ENCODE measurements at places on chromosomes 6 and 20. TPM values are rescaled to one million over a fixed set of nuclear protein-coding genes. Genes with fewer than 3 reads are reported as not detected.

PTK6 gene
- total RNA-seq = 0.66 TPM

CDSN gene
- not detected for total RNA-seq

FERMT1 gene
- total RNA-seq = 0.22 TPM

COL10A1 gene
- not detected for total RNA-seq

LTA gene
- not detected for total RNA-seq

CLDN20 gene
- not detected for total RNA-seq

TRIM40 gene
- total RNA-seq = not detected

C20orf202 gene
- total RNA-seq = not detected

SMLR1 gene
- not detected for total RNA-seq

SLC22A1 gene
- total RNA-seq = 1.4 TPM

FOXS1 gene
- not detected for total RNA-seq

TMC2 gene
- total RNA-seq = 0.94 TPM

KHDC1L gene
- total RNA-seq = not detected

GSTA2 gene
- total RNA-seq = not detected

C6orf132 gene
- total RNA-seq = 1.3 TPM

NKX2-4 gene
- total RNA-seq = not detected

NOX3 gene
- not detected for total RNA-seq

SNAP25 gene
- total RNA-seq = 0.51 TPM

SIRPA gene
- 35.0 TPM for total RNA-seq

PHACTR1 gene
- 4.3 TPM for total RNA-seq

Measured in subcutaneous adipose tissue (tissue), 4 donors.